ENCODE measurements at places on chromosomes 1 and 21.
A peak's percentile ranks its signal among the peaks of the same experiment; 100 is the strongest.

- DNase-seq, result no peak
Observed at GRCh38 chr21:38196036-38196435, 60.8 kb upstream of the KCNJ15 start.

DNA sequence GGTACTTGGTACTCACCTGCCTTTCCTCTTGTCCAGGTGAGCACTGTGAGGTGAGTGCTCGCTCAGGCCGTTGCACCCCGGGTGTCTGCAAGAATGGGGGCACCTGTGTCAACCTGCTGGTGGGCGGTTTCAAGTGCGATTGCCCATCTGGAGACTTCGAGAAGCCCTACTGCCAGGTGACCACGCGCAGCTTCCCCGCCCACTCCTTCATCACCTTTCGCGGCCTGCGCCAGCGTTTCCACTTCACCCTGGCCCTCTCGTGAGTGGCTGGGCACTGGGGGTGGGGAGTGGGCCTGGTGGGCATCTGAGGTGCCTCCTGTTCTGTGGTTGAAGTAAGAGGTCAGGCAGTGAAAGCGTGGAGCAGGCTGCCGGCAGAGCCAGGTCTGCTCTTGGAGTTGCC is 11.7 kb downstream of the CELSR2 start:
- no peak for DNase-seq

- no peak for DNase-seq
Observed at GRCh38 chr1:214466403-214467077, 84.9 kb downstream of the PTPN14 start.

GRCh38 chr1:172778456-172779455 is 119.9 kb downstream of the FASLG start:
- no peak for DNase-seq

GRCh38 chr1:94039514-94039870 is 81.5 kb downstream of the ABCA4 start:
- DNase-seq, result no peak

GRCh38 chr1:59506952-59507351 is 210.1 kb downstream of the FGGY start:
- no peak for DNase-seq

GRCh38 chr1:210949039-210949438 is 184.9 kb downstream of the KCNH1 start:
- DNase-seq, result peak; percentile 24

- DNase-seq, result no peak
Observed at GRCh38 chr1:221979444-221980032, 237.6 kb upstream of the DUSP10 start.

DNA sequence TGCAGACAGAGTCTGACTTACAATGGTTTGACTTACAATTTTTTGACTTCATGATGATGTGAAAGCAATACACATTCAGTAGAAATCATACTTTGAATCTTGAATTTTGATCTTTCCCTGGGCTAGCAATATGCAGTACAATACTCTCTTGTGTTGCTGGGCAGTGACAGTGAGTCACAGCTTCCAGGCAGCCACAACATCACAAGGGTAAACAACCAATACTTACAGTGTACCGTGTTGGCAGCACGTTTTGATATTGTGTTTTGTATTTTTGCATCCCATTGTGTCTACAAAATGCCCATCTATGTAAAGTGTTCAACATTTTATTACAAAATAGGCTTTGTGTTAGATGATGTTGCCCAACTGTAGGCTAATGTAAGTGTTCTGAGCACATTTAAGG is 150.9 kb downstream of the NTMT2 start:
- DNase-seq, result no peak

DNA sequence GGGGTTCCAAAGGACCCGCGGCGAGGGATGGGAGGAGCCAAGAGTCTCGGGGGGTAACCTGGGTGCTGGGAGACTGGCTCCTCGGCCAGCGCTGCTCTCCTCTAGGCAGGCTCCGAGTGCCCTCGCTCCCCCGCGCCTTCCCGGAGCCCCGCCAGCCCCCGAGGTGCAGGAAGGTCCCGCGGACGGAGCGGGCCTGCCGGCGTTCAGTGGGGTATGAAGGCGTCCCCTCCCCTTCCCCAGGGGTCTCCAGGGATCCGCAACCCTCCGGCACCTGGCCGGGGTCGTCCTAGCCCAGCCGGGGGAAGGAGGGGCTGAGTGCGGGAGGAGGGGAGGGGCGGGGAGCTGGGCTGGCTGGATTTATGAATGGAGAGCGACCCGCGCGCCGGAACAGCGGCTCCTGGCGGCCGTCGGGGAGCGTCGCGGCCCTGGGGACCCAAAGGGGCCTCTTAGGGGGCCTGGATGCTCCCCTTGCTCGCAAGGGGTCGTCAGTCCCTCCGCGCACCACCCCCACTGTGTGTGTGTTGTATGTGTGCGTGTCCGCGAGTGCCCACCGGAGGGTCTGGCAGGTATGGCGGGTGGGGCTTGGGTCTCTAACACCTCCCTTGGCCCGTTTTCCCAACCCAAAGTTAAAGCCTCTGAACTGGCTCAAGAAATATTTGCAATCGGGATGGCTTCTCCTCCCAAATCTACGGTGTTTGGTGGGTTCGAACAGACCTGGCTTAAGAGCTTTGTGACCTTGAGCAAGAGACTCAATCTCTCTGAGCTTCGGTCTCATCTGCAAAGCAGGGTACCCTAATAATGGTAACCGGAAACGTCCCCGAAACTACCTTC is 642 bp downstream of the HCRTR1 start:
- peak; percentile 57 for DNase-seq

DNA sequence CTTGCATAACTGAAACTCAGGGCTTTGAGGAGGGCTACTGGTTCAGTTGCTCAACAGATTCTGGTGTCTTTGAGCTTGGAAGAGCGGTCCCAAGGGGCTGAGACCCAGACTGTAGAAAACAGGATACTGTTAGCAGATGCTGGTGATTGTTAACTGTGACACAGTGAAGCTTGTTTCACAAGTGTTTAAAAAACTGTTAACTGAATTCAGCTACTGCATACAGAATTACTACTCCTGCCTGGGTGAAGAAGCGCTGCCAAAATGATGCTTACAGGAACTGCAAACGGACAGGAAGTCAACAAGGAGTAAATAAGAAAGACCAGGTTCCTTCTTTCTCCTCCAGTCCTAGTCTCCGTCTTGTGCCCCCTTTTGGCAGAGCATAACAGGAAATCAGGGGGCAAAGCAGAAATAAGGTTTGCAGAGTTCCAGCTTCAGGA is 195.3 kb upstream of the USP25 start:
- DNase-seq, result no peak

DNA sequence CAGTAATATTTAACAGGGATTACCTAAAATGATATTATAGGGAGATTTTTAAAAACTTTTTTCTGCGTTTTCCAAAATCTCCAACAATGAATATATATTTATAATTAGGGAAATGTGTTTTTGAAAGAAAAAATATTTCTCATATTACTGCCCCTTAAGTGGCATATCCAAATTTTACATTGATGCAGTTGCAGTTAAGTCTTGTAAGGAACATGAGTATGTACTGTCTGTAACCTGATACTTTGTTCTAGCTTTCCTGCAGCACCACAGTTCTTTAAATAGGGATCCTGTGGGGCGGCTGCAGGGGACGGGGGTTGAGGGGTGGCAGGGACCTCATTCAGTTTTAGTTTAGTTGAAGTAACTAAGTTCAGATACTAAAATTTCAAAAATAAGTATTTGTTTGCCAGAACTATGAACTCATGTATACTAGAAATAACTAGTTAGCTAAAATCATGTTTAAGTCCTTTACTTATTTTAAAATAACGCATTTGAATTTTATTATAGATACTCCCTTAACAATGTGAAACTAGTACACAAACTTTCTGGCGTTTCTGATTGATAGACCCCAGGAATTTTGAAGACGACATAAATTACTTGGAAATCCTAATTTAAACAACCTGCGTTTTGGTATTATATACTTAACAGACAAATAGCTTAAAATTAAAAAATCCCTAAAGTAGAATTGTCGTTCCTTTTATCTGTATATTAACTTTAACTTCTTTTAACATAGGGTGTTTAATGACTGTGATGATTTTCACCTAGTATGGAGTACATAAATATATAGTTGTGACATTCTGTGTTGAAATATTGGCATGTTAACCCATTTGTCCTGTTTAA is 639 bp upstream of the DNAJB4 start:
- DNase-seq, result peak; percentile 17

Data from NCI-H2171 (cell line).